ENCODE measurements at places on chromosomes 2 and 18.

GRCh38 chr2:120169020-120169419, 54.2 kb downstream of the TMEM185B start:
- no peak for DNase-seq

GRCh38 chr2:48948400-48949125, 193.0 kb upstream of the LHCGR start:
- no peak for DNase-seq

DNA sequence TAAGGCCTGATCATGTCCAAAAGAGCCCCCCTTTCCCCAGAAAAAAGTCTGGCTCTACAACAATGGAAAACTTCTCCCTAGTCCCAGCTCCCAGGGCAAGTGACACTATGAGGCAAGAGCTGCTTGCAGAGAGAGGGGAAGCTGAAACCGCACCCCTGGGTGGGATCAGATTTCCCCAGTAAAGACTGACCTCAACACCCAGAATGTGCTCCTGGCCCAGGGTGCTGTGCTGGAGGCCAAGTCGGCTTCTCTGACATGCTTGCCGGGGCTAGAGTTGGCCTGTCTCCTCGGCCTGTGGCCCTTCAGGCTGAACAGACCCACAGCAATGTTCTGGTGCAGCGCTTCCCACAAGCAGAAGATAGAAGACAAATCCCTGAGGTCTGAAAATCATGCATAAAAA, 18.4 kb upstream of the ST8SIA3 start:
- peak; percentile 37 for DNase-seq

GRCh38 chr2:233795735-233796171, 17.6 kb downstream of the MROH2A start:
- DNase-seq = no peak

DNA sequence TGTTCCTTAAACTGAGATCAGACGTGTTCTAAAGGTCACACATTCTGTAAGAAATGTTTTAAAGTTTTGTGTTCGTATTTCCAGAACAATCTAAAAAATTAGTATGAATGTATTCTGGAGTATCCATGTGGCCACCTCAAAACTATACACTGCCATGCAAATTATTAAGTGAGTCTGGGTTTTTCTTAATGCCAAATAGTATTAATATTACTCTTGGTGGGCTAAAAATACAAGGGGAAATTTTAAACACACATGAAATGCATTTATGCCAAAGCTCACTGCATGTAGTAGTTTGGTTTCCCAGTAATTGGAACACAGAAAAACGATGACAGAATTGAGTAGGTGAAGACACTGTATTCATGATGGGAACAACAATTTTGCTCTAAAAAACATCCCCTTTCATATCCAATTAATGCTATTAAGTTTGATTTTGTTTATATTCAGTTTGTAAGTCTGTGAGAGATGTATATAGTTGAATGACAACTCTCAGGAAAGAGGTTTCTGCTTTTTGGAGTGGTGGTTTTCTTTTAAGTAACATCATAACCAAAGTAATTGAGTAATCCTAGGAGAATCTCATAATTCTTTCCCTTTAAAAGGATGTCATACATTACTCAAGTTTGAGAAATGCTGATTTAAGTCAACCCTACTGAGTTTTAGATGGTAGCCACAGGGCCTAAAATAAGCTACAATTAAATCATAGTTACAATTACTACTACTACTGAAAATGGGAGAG, 75.7 kb upstream of the CDCA7 start:
- DNase-seq = peak; percentile 28

GRCh38 chr2:51778806-51779205, 746.9 kb upstream of the NRXN1 start:
- no peak for DNase-seq

All from NB4 (cell line).